ENCODE measurements at places on chromosomes 3 and 15. TPM values are rescaled to one million over a fixed set of nuclear protein-coding genes. Genes with fewer than 3 reads are reported as not detected.

Gene COL6A5
- 0.09 TPM for total RNA-seq

DNA sequence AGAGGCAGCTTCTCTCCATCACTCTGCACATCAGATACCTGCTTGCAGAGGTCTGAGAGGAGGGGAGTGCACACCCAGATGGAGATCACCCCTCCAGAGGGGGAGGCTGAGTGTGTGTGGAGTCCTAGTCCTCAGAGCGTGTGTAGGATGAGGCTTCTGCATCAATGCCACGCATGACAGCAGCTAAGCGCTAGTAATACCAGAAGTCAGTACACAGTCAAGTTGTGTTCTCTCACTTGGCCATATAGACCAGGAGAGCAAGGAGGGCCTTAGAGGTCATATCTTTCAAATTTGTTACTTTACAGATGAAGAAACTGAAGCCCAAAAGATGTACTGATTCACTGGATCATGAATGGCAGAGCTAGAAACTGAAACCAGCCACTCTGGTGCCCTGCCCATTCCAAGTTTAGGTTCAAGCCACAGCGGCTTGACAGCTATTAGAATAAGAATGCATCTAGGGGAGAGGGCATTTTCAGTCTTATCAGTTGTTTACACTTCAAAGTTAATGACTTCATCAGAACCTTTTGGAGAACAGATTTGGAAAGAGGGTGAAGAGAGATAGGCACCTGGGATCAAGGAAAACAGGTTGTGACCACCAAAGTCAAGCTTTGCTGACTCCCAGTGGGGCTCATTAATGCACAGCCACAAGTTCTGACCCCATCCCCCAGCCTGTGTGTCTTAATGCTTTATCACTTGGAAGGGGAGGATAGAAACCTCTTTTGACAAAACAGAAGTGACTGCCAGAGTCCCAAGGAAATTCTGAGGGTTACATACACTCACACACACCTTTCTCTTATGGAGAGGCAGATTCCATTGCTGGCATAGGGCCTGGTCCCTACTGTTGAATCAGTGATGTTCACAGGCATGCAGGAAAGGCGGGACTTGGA is 310.3 kb downstream of the CHST2 start:
- no peak for DNase-seq

Gene KLHL40
- total RNA-seq = not detected

Gene GP5
- not detected for total RNA-seq

DNA sequence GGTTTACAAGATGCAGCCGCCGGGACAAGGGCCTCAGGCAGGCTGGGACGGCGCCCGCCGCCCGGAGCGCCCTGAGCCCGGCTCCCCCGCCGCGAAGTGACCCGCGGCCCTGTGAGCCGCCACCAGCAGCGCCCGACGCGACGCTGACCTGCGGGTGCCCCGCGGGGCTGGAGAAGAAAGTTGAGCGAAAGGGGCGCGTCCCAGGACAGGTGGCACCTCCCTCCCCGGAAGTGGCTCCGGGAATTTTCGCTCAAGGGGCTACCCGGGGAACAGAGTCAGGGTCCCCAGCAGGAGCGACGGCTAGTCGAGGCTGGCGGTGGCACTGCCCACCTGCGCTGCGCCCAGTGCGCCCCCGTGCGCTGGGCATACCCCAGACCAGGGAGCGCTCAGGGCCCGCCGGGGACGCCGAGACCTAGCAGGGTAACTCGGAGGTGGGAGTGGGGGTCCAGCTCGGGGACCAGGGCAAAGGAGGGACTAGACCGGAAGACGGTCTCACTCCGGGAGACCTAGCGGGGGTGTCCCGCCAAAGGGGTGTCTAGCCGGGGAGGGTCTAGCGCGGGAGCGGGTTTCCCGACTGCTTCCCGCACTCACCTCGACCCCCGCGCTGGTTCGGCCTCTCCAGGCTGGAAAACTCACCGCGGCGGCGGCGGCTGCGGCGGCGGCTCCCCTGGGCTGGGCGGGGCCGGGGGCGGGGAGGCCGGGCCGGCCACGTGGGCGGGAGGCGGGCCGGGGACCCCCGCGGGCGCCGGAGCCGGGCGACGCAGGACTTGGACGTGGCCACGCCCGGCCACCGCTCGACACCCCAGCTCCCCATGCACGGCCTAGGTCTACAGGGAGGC is 18.4 kb downstream of the SPATA12 start:
- DNase-seq = no peak

Gene SCN5A
- total RNA-seq = 0.06 TPM

Gene EPHA6
- total RNA-seq = 2.4 TPM

Gene CFAP100
- not detected for total RNA-seq

DNA sequence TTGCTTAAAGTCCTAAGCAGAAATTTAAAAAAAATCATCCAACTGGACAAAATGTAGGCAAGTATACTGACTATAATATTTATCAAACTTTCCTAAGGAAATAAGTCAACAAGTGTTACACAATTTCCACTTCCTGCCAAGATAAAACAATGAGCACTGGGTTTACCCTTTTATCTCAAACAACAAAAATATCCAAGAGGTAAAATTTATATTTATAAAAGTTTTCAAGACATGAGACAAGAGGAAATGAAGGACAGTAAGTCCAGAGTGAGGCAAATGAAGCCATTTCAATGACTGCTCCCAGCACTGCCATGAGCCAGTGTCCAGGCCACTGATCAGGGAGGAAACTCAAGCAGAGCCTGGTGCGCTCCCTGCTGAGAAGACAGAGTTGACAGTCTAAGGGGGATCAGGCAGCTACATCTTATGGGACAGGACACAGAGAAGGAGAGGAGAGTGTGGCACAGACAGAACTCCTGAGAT is 439.4 kb downstream of the RAP2B start:
- DNase-seq = no peak

DNA sequence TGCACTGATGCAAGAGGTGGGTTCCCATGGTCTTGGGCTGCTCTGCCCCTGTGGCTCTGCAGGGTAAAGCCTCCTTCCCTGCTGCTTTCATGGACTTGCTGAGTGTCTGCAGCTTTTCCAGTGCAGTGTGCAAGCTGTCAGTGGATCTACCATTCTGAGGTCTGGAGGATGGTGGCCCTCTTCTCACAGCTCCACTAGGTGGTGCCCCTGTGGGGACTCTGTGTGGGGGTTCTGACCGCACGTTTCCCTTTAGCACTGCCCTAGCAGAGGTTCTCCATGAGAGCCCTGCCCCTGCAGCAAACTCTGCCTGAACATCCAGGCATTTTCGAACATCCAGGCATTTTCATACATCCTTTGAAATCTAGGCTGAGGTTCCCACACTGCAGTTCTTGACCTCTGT is 329.8 kb upstream of the NAALADL2 start:
- no peak for DNase-seq

DNA sequence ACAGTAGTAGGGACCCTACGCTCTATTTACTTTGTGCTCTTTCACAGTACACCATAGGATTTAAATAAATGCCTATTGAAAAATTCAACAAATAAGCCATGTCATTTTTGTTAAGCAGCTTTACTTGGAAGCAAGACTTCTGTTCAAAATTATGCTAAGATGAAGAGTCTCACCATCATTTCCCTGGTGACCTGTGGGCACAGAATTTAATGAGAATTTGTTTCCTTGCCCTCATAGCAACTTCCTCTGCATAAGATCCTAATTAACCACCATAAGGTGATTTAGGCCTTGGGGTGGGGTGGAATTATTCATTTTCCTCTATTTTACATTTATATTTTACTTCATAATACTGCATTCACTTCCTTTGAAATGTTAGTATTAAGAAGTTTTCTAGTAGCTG is 70.5 kb downstream of the CHL1 start:
- DNase-seq = no peak

Gene ERICH6
- not detected for total RNA-seq

- DNase-seq = no peak
Observed at GRCh38 chr15:64697911-64698369, 77.4 kb downstream of the RBPMS2 start.

Gene IMPG2
- 0.56 TPM for total RNA-seq

Data from omental fat pad (tissue), 4 donors.